ENCODE measurements at places on chromosomes 6 and 20. TPM values are rescaled to one million over a fixed set of nuclear protein-coding genes. Genes with fewer than 3 reads are reported as not detected.

Gene FAM162B
- 16.1 TPM for polyA plus RNA-seq

Gene CAPN11
- 1.1 TPM for polyA plus RNA-seq

Gene ENPP5
- 5.0 TPM for polyA plus RNA-seq

Gene TMEM217
- 0.24 TPM for polyA plus RNA-seq

Gene TREML1
- polyA plus RNA-seq, result not detected

Gene SLC35D3
- polyA plus RNA-seq, result 0.09 TPM

Gene PEX6
- 18.9 TPM for polyA plus RNA-seq

Gene MRAP2
- 0.92 TPM for polyA plus RNA-seq

Gene ARMC2
- polyA plus RNA-seq, result 2.4 TPM

Gene PRELID3B
- polyA plus RNA-seq, result 26.7 TPM

Gene RBPJL
- polyA plus RNA-seq, result not detected

Gene SNAP25
- 1.6 TPM for polyA plus RNA-seq

Gene LPIN3
- 10.8 TPM for polyA plus RNA-seq

Gene PLA2G7
- 0.77 TPM for polyA plus RNA-seq

Gene HRH3
- polyA plus RNA-seq, result 0.10 TPM

Gene SIRPB2
- polyA plus RNA-seq, result 3.3 TPM

Gene EPHA7
- polyA plus RNA-seq, result 11.0 TPM

Gene SLC17A1
- polyA plus RNA-seq, result not detected

Gene LKAAEAR1
- polyA plus RNA-seq, result 0.48 TPM

Gene MDFI
- polyA plus RNA-seq, result 20.6 TPM

Gene CST4
- not detected for polyA plus RNA-seq

Gene IL17F
- not detected for polyA plus RNA-seq

Gene HLA-DPB1
- 74.7 TPM for polyA plus RNA-seq

Gene PARD6B
- 0.52 TPM for polyA plus RNA-seq

Gene SLC44A4
- 4.2 TPM for polyA plus RNA-seq

Gene TBC1D7
- 10.9 TPM for polyA plus RNA-seq

Gene UNC93A
- not detected for polyA plus RNA-seq

Gene MYH7B
- 0.81 TPM for polyA plus RNA-seq

Gene INSM1
- 0.04 TPM for polyA plus RNA-seq

Gene OR2H1
- polyA plus RNA-seq, result not detected

Gene ENPP1
- polyA plus RNA-seq, result 3.8 TPM

Gene GABRR2
- 0.66 TPM for polyA plus RNA-seq

Gene HLA-DMA
- 30.4 TPM for polyA plus RNA-seq

Gene CST11
- polyA plus RNA-seq, result not detected

Gene TGM3
- polyA plus RNA-seq, result not detected

Gene LRRN4
- not detected for polyA plus RNA-seq

Gene BPIFA1
- polyA plus RNA-seq, result not detected

Gene MAFB
- polyA plus RNA-seq, result 20.0 TPM

Gene TRMT6
- polyA plus RNA-seq, result 9.3 TPM
